Kidney epithelial cell (primary cell): ENCODE measurements at places on chromosomes 3 and 15.

DNA sequence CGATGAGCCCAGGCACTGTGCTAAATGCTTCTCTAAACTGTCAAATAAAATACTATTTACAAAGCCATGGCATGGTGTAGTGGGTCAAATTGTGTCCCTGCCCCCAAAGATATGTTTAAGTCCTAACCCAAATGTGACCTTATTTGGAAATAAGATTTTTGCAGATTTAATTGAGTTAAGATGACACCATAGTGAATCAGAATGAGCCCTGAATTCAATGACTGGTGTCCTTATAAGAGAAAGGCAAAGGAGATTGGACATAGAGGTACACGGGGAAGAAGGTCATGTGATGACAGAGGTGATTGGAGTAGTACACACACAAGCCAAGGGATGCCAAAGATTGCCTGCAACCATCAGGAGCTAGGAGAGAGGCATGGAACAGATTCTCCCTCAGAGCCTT is 121.6 kb upstream of the VEPH1 start:
- no peak for DNase-seq

- no peak for DNase-seq
Measured at GRCh38 chr3:24968036-24968435, 460.0 kb upstream of the RARB start.

DNA sequence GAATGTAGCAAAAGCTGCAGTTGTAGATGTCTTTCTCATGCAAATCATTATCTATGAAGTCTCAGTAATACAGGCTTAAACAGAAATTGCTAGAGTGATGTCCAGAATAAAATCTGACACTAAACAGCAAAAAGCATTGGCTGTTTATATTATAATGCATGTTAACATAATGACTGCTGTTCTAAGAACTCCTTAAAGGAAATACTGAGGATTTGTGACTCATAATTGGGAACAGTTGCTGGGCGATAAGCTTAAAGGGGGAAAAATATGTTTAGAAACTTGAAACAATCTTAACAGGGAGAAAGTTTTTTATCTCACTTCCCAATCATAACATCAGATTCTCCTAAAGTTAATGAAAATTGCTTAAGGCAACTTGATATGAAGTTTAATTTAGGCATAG is 17.5 kb downstream of the TIPARP start:
- no peak for DNase-seq

- DNase-seq: no peak
Measured at GRCh38 chr15:42359985-42360384, 684 bp downstream of the CAPN3 start.

GRCh38 chr3:149376718-149377407 is 586 bp downstream of the TM4SF1 start:
- no peak for DNase-seq

- DNase-seq: no peak
Measured at GRCh38 chr3:22661121-22661700, 541.9 kb upstream of the UBE2E2 start.

DNA sequence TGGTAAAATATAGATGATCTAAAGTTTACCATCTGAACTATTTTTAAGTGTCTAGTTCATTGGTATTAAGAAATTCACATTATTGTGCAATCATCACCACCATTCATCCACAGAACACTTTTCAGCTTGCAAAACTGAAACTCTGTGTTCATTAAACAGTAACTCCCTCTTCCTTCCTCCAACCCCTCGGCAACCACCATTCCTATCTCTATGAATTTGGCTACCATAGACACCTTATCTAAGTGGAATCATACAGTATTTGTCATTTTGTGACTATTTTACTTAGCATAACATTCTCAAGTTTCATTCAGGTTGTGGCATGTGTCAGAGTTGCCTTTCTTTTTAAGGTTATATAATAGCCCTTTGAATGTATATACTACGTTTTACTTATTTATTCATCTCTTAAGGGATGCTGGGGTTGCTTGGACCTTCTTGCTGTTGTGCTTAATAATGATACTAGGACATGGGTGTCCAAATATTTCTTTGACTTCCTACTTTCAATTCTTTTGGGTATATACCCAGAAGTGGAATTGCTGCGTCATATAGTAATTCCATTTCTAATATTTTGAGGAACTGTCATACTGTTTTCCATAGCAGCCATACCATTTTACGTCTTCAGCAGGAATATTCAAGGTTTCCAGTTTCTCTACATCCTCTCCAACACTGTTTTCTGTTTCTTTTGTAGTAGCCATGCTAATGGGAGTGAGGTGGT is 20.9 kb downstream of the KAT2B start:
- DNase-seq: no peak

DNA sequence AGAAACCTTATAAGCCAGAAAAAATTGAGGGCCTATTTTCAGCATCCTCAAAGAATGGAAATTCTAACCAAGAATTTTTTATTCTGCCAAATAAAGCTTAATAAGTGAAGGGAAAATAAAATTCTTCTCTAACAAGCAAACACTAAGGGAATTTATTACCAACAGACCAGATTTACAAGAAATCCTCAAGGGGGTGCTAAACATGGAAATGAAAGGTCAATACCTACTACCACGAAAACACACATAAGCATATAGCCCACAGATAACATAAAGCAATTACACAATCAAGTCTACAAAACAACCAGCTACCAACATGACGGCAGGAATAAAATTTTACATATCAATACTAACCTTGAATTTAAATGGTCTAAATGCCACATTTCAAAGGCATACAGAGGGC is 883.5 kb downstream of the SI start:
- DNase-seq: no peak

DNA sequence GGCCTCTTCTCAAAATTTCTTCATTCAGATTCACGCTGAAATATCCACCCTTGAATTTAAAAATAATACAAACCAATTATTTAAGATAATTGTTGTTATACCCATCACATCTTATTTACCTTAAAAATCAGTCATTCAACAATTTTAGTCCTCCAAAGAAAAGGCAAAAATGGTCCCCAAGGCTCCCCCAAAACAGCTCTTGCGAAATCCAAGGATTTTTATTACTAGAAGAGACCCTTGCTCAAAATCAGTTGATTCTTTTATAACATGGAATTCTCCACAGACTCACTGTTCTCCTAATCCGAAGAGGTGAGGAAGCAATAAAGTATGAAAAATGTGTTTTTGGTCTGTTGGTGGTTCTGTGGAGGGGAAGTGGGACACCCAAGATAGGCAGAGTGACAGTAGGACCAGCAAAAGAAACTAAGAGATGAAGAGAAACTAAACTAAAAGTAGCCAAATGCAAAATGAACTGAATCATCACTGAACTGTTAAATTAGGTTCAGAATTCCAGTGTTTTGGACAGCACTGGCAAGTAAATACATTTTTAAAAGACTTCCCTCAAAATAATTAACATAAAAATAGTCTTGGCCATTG is 19.1 kb upstream of the PLCH1 start:
- no peak for DNase-seq

DNA sequence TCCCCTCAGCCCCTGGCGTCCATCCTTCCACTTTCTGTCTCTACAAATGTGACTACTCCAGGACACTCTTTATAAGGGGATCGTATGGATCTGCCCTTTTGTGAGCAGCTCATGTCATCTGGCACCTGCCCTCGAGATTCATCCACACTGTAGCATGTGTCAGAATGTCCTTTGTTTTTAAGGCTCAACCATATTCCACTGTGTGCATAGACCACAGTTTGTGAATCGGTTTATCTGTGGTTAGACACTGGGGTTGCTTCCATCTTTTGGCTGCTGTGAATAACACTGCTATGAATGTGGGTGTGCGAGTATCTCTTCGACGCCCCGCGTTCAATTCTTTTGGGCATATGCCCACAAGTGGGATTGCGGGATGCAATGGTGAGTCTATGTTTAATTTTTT is 167.9 kb downstream of the NUP210 start:
- no peak for DNase-seq

DNA sequence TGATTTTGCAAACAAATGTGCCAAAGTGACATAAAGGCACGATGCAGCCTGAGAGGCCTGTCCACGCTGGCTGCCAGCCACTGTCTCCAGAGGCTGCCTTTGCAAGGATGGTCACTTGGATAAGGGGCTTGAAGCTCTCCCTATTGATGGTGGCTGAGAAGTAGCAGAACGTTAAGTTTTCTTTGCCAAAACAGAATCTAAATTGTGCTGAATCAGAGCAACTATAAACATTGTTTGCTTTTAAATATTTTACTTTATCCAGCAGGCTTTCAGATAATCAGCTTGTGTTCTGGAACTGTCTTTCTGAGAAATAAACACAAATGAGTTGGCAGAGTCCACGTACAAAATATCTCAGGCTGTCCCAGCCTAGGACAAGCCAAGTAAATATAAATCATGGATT is 23.8 kb upstream of the CNBP start:
- DNase-seq: no peak

- DNase-seq: no peak
Measured at GRCh38 chr3:73493543-73494308, 131.0 kb downstream of the PDZRN3 start.

DNA sequence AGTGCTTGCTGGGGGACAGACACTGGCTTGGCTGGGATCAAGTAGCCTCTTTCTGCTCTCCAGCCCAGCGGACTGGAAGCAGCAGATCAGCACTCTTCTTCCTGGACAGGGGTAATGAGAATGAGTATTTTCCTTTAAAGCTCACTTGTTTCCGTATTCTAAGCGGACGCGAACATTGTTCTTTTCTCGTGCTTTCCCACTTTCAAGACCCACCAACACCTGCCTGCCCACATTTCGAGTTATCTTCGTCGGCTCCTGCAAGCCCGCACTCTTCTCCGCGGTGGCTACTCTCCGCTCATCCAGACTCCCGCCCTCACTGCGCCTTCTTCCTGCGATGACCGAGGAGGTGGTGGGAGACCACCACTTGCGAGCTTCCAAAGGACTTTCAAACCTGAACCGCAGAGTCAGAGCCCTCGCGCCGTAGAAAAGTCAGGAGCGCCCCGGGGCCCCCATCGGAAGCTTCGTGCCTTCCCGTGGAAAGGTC is 1.6 kb upstream of the PPM1L start:
- no peak for DNase-seq

DNA sequence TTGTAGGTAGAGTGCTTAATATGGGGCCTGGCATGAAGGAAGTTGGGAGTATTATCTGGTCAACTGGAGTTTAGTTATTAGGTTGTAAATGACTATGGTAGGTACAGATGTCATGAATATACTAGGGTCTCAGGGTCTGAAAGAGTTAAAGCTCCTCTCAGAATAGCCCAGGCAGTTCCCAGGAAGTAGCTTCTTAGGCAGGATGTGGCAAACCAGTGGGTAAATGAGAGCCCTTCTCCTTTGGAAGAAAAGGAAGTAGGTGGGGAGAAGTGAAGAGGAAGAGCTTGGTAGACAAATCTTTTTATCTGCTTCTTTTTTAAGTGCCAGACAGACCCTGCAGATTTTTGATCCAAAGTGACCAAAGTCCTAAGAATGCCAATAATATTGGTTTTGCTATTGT is 24.5 kb downstream of the MAP2K1 start:
- no peak for DNase-seq

GRCh38 chr3:39156421-39156820 is 3.0 kb upstream of the CSRNP1 start:
- no peak for DNase-seq

GRCh38 chr3:69880069-69880640 is 119.4 kb upstream of the SAMMSON start:
- DNase-seq: no peak
